ENCODE measurements at places on chromosomes 11 and 22.

DNA sequence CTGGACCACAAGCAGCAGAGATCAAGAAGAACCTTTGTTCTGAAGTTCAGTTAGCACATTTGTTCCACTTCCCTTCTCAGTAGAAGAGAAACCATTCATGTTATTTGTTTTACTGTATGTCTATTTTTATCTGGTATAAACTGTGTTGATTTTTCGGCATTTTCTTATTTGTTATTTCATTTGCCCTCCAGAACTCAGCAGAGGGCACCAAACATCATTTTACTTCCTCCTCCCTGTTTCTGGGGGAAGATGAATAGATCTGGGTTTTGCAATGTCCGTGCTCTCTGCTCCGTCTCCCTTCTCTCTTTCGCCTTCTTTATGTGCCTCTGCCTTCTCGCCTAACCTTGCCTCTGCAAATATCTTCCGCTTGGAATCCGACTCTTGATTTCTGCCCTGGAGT, 366.9 kb downstream of the NTM start:
- DNase-seq: no peak

DNA sequence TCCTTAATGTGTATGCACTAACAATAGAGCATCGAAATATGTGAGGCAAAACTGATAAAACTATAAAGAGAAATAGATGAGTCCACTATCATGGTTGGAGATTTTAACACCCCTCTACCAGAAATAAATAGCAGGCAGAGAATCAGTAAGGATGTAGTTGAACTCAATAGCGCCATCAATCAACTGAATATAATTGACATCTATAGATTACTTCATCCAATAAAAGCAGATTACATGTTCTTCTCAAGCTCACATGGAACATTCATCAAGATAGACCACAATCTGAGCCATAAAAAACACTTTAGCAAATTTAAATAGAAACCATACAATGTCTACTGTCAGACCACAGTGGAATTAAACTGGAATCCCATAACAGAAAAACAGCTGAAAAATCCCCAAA, 46.9 kb upstream of the NUP160 start:
- DNase-seq: no peak

GRCh38 chr22:42418811-42419242, 13.4 kb downstream of the NFAM1 start:
- DNase-seq: no peak

- DNase-seq: no peak
Measured at GRCh38 chr11:117302228-117302627, 11.1 kb downstream of the BACE1-AS start.

GRCh38 chr11:119389611-119390254, 8.2 kb upstream of the USP2 start:
- DNase-seq: peak; percentile 61

GRCh38 chr11:17010851-17011420, 3.3 kb downstream of the PLEKHA7 start:
- no peak for DNase-seq

GRCh38 chr11:119361056-119361787, 14.7 kb upstream of the MFRP start:
- peak; percentile 97 for DNase-seq

GRCh38 chr11:2555336-2555735, 110.5 kb downstream of the KCNQ1 start:
- DNase-seq: no peak

- no peak for DNase-seq
Measured at GRCh38 chr22:44014241-44014640, 9.9 kb upstream of the PARVB start.

GRCh38 chr11:34633990-34634693, 13.2 kb downstream of the EHF start:
- peak; percentile 49 for DNase-seq

DNA sequence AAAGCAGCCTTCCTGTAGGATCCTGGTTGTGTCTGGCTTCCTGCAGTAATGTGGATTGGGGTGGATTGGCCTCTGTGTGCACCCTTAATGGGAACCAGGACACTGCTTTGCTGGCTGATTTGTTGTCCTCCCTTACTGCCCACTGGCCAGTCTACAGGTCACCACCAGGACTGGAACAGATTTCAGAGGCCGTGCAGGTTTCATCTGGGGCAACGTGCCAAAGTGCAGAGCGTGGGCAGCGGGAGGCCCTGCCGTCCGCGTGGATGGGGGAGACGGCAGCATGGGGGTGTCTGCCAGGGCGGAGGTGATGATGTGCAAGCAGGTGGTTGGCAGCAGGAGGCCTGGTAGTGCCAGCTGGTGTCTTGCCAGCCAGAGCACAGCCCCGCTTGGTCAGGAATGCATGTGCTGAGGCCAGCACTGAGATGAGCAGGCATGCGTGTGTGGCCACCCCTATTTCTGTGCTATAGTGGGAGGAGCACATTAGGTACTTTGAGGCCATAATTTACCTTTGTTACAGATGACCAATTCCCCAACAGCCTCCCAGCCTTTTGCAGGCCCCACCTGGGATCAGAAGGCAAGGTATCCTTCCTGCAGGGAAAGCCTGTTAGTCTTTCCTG, 24.3 kb downstream of the BCR start:
- DNase-seq: no peak

DNA sequence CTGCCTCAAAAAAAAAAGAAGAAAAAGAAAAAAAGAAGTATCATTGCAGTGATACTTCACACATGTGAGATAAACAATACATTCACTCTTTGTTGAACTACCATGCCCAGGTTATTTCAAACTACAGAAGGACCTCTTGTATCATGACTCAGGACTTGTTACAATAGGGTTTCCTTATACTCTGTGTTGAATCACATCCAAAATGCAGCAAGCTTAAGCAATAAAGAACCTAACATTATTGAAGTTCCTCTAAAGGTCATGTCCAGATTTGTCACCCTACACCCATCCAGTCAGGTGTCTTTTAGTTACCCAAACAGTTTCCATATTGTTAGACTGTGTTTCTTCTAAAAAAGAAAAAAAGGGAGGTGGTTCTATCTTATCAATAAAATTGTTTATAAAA, 26.9 kb upstream of the ALKBH3 start:
- DNase-seq: no peak

DNA sequence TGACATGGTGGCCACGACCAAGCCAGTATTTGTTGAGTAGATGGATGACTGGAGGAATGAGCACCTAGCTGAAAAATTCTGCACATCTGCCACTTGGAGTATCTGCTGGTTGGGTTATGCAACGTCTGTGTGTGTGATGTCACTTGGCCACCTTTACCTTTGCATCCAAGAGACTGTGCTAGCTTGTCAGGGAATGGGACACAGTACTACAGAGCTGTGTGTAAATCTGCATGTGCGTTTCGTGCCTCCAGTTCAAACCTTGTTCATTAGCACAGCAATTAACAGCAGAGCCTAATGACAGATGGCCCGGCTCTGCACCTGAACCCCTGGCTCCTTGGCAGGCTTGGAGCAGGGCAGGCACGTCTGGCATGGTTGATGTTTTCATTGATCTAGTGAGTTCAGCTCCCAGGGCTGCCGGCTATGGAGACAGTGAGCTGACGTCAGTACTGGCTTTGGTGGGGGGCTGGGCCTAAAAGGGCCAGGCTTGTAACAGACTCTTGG, 188.4 kb upstream of the NAV2 start:
- DNase-seq: no peak

DNA sequence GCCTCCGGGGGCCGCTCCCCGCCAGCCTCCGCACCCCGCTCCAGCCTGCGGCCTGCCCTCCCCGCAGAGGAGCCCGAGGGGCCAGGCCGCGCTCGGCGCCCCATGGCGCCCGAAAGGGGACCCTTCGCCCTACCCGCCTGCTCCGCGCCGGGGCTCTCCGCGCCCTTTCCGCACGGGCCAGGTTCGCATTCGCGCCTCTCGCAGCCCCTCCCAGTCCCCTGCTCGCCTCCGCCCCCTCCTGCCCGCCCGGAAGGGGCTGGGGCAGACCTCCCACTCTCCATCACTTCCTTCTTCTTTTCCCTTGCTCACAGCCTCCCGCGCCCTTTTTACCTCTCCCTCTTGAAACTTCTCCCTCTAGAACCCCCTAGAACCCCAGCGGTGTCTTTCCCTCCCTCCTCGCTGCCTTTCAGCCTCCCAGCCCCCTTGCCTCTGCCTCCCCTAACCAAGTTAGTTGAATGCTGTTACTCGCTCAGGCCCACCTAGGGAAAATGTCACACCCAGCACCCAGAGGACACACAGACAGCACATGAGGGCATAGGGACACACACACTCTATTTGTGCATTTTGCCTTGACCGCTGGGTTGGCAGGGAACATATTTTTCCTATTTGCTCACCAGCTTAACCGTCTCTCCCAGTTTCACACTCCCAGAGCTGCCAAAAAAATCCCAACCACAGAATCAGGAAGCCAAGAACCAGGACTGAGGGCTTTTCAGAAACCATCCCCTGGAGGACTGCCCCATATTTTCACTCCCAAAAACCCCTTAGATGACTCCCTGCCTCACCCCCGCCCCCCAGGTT, at the start of gene SLC43A3:
Gene SLC43A3 (minus strand): TSS at position 193 of the 798 bp plus-strand sequence. CDS start 949 bp downstream, outside the sequence.
- peak; percentile 88 for DNase-seq

DNA sequence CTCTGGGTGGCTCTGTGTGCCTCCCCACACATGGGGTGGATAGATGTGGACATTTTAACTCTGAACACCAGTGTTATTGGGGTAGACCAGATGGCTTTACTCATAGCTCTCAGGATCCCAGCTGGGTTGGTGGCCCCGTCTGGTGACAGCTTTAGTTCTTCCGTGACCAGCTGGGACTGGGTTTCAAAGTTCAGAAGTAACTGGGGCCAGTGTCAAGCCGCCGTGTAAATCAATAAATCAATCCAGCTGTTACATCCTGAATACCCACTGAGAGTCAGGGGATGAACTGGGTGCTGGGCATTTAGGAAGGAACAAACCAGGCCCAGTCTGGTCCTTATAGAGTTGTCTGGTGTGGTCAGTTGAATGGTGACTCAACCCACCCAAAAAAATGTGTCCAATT, 269.4 kb downstream of the CTTN start:
- no peak for DNase-seq

- DNase-seq: peak; percentile 41
Measured at GRCh38 chr11:45885274-45885920, at the start of gene MAPK8IP1. TSS of gene MAPK8IP1 (plus strand) at chr11:45885651. CDS start at chr11:45885821, 170 bp downstream.

- DNase-seq: no peak
Measured at GRCh38 chr11:17720796-17721171, 1.4 kb downstream of the MYOD1 start.

- no peak for DNase-seq
Measured at GRCh38 chr11:116225236-116225635, 547.6 kb downstream of the BUD13 start.
